ENCODE measurements at places on chromosomes 1 and 21.

- DNase-seq = no peak
These were observed 106.1 kb downstream of the RIPK4 start for GRCh38 chr21:41660748-41661147.

- no peak for DNase-seq
These were observed 661.1 kb downstream of the BRINP3 start for GRCh38 chr1:189816558-189816957.

DNA sequence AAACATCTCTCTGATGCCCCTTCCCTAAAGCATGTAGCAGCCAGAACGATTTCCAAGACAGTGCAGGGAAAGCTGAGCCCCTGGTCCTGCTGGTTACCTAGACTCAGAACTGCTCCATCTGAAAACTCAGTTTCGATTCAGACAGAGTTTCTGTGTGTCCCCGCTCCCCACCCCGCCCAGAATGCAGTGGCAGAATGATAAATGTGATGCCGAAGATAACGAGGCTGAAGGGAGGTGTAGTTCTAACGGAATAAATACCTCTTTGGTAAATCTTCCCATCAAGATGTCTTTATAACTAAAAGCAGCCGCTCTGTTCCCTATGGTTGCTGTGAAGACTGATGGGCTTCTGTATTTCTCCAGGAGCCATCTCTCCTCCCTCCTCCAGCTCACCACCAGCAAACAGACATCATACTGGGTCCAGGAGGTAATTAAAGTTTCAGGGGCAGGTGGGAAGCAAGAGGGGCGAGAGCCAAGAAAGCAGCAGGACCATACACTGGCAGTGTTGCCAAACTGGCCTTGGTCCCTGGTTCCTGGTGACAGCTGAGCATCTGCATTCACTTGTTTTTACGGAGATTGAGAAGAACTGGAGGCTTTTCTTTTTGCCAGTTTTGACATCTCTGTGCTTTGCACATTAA, 76.9 kb downstream of the DDX20 start:
- no peak for DNase-seq

GRCh38 chr1:195530961-195531360, 1077.3 kb downstream of the KCNT2 start:
- peak; percentile 56 for DNase-seq

- peak; percentile 43 for DNase-seq
These were observed 684 bp downstream of the PPIH start for GRCh38 chr1:42658877-42659337.

GRCh38 chr1:89502042-89502441, 22.6 kb upstream of the LRRC8B start:
- DNase-seq = no peak

GRCh38 chr1:2235300-2235998, 7.3 kb downstream of the SKI start:
- DNase-seq = no peak

DNA sequence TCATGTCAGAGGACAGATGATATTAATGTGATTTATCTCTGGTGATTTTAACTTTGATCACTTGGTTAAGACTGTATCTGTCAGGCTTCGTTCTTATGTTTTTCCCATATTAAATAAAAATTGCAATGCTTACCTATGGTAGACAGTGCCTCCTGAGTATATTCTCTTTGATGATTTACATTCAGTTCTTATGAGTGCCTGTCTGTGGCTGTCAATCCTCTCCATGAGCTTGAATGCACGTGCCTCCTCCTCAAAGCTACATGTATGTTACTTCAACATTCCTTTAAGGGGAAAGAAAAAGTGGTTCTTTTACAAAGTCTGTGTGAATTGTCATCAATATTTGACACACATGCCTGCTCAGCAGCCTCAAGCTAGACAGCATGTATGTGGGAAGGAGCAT, 44.2 kb upstream of the RGS2 start:
- DNase-seq = no peak

DNA sequence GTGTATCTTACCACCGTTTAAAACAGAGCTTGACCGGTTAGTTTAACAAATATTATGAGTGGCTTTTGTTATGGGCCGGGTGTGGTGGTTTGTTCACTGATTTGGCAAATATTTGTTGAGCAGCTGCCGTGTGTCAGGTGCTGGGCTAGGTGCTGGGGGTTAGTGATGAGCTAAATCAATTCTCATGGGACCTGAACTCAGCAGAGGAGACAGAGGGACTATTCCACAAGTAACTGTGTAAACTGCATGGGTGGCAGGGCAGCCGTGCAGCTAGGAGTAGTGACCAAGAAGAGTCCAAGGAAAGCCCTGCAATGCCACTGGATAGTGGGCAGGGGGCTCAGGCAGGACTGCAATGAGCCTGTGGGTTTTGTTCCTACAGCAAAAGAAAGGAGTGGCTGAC, 11.2 kb upstream of the C2CD2 start:
- no peak for DNase-seq

DNA sequence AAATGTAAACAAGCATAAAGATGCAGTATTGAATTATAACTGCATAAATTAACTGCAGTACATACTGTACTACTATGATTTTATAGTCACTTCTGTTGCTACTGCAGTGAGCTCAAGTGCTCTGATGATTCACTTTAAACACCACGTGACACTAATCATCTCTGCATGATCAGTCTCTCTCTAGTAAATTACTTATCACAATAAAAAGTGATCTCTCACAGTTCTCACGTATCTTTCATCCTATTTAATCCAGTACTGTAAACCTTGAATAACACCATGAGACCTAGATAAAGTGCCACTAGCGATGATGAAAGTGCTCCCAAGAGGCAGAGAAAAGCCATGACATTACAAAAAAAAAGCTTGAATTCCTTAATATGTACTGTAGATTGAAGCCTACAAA, 1242.0 kb downstream of the AMY1C start:
- no peak for DNase-seq

- DNase-seq = no peak
These were observed 965 bp downstream of the ABCA4 start for GRCh38 chr1:94119796-94120569.

DNA sequence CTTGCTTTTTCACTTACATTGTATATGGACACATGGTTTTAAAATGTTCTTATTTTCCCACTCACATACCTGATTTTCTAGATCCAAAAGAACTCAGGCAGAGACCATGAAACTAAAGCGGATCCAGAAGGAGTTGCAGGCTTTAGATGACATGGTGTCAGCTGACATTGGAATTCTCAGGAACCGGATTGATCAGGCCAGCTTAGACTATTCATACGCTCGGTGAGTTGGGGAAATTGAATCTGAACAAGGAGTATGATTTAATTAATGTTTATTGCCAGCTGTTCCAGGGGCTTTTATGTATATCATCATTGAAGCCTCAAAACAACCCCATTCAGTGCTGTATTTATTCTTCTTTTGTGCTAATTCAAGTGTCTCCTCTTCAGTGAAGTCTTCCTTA, 12.7 kb downstream of the GORAB start:
- no peak for DNase-seq

DNA sequence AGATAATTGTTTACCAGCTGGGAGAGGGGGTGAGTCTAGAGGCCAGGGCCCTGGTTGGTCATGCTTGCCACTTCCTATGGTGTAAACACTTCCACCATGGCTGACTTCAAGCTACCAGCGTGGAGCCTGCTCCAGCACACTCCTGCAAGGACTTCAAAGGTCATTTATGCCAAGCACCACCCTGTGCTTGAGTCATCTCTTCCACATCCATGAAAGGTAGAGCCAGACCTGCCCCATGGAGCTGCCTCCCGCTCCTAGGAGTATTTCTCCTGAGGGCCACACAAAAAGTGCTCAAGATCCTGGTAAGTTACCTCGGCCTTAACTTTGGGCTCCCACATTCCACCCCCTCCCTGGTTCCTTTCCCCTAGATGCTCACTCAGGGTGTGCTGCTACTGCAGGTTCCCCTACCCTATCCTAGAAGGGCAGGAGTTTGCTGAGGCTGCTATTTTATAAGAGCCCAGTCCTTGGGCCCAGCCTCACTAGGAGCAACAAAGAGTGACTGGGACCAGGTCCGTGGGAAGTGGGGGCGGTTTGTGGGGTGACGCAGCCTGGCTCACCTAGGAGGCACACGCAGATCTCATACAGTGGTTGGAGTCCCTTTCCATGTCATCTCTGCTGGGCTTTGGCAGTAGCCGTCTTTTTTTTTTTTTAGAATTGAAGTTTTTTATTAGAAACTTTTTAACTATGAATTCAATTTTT, 2.4 kb downstream of the RAB7B start:
- no peak for DNase-seq

DNA sequence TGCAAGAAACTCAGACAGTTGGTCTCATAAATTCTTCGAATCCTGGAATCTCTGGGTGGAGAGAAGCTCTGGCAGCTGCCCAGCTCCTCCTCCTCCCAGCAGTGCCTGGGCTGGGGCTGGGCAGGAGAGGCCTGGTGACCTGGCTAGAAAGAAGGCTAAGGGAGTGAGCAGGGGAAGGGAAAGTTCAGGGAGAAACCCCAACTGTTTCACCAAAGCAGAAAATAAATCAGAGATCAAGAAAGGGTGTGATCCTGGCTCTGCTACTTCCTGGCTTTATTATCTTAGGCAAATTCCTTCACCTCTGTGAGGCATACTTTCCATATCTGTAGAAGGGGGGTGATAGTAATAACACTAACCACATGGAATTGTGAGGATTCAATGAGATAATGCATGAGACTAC, 8.8 kb upstream of the COL16A1 start:
- peak; percentile 85 for DNase-seq

GRCh38 chr1:210293171-210293607, 35.5 kb upstream of the HHAT start:
- DNase-seq = no peak

GRCh38 chr1:152440635-152441471, 26.8 kb upstream of the CRNN start:
- peak; percentile 78 for DNase-seq
